ENCODE measurements at places on chromosomes 3 and 15. TPM values are rescaled to one million over a fixed set of nuclear protein-coding genes. Genes with fewer than 3 reads are reported as not detected.
A peak's percentile ranks its signal among the peaks of the same experiment; 100 is the strongest.

LSAMP gene
- 2.1 TPM for total RNA-seq

GRCh38 chr3:129775870-129776269, 117.6 kb downstream of the TMCC1 start:
- no peak for DNase-seq

- no peak for DNase-seq
Observed at GRCh38 chr3:122803977-122804376, 9.1 kb downstream of the SLC49A4 start.

DNA sequence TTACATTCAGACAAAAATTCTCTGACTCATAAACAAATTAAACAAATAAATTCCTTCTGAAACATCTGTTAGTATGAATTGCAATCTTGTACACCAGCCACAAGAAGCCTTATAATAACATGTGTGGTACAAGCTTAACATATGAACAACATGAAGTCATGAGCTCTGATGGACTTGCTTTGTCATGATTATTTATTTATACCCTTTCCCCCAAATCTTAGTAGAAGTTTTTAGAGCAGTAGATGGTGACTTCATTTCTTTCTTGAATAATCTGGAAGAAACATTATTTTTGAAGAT, 633.4 kb downstream of the EPHA3 start:
- no peak for DNase-seq

DNA sequence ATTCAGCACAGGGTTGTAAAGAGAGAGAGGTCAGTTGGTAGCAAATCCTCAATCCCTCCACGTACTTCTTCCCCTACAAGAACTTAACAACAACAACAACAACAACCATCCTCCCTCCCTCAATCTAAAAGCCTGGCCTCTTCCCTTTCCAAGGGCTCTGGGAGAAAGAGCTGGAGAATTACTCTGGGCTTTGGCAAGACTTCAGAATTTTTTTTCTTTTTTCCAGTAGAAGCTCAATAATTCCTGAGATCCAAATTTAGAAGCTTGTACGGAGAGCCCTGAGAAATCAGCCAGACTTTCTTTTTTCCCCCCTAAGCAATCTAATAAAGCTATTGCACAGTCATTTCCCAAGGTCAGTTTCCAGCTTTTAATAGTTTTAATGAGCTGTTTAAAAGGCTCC, 95.8 kb upstream of the CACNA2D3 start:
- no peak for DNase-seq

DNA sequence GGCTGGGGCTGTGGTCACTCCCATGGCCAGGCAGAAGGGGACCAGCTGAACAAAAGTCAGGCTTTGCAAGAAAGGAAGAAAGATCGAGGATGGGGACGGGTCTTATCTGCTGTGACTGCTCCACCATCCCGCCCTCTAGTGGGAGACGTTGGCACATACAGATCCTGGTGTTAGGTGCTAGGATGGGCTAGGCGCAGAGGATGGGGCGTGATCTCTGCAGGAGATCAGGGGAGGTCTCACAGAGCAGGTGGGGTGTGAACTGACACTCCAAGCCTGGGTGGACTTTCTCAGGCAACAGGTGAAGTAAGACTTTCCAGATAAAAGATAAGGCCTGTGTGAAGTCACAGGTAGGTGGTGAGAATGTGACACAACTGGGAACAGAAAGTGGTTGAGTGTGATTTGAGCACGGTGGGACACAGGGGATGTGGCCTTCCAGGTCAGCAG, 141.9 kb upstream of the SMAD3 start:
- DNase-seq = no peak

GRCh38 chr15:73273181-73274002, 95.4 kb downstream of the HCN4 start:
- DNase-seq = peak; percentile 68

DNA sequence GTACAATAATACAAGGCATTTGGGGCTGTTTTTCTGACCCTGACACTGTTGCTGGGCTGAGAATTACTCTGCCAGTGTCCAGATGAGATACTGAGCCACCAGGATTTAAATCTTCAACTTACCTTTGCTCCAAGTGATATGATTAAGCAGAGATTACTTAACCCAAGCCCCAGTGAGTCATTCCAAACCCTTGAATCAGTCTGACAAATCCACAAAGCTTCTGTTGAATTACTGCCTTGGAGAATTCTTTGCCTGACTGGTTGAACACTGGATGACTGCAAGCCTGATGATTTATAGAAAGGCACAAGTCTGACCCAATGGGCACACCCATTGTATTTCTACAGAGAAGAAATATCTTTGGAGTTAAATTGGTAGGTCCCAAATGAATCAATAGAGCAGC, 88.2 kb upstream of the TSC22D2 start:
- DNase-seq = no peak

Measured in right atrium auricular region (tissue), 2 donors.